ENCODE measurements at places on chromosomes 6 and 20. TPM values are rescaled to one million over a fixed set of nuclear protein-coding genes. Genes with fewer than 3 reads are reported as not detected.

The CPXM1 gene
- 1.0 TPM for total RNA-seq

The CCN6 gene
- total RNA-seq: not detected

The ZC2HC1B gene
- not detected for total RNA-seq

The BTN1A1 gene
- not detected for total RNA-seq

The KHDC1 gene
- 2.0 TPM for total RNA-seq

All from Right ventricle myocardium superior (tissue), 1 donor.